Hepatic stellate cell (primary cell): ENCODE measurements at places on chromosomes 12 and 14.

GRCh38 chr12:5348491-5348890 is 83.4 kb upstream of the NTF3 start:
- no peak for DNase-seq

DNA sequence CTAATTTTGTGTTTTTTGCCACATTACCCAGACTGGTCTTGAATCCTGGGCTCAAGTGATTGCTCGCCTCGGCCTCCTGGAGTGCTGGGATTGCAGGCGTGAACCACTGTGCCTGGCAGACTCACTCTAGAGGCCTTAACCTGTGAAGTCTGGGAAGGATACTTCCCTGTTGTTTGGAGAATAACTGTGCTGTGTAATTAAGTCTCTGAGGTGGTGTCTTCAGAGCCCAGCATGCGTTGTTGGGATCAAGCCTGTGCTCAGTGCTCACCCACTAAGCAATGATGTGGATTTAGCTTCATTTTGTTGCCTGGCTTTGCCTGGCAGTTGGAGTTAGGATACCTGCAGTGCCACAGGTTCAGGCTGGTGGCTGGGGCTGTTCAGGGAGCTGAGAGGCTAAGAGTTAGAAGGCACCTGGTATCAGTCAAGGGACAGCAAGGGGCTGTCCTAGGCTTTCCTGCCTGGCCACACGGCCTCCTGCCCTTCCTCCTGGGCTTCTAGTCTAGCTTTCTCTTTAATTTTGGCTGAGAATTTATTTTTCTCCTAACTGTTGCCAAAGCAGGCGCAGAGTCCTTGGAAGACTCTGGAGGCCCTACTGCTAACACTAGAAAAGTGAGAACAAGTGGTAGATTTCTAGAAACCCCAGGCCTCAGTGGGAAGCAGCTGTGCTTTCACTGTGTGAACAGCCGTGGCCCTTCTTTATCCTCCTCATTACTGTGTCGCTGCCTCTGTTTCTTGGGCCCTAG is 38.5 kb downstream of the EP400 start:
- no peak for DNase-seq

GRCh38 chr12:130251236-130251780 is 86.4 kb upstream of the PIWIL1 start:
- DNase-seq: no peak

DNA sequence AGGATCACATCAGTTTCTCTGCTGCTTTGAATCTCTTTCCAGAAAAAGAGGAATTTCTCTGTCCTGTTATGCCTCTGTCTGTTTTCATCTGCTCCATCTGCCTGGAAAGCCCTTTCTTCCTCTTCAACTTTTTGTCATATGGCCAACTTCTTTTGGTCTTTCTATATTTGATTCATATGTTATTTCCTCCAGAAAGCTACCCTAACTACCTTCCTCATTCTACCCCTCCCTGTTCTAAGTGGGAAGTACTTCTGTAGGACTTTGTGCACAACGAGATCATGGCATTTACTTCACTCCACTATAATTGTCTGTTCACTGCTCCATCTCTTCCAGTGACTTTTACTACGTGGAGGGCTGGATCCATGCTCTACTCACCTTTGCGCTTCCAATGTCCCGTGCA is 5.9 kb downstream of the CLEC4D start:
- no peak for DNase-seq

- no peak for DNase-seq
Measured at GRCh38 chr14:82094829-82095345, 561.2 kb upstream of the SEL1L start.

- DNase-seq: no peak
Measured at GRCh38 chr14:92164958-92165357, 43.2 kb downstream of the CPSF2 start.

- DNase-seq: no peak
Measured at GRCh38 chr14:88229428-88229827, 93.6 kb downstream of the KCNK10 start.

- DNase-seq: no peak
Measured at GRCh38 chr14:58354808-58355207, 40.9 kb upstream of the TOMM20L start.

DNA sequence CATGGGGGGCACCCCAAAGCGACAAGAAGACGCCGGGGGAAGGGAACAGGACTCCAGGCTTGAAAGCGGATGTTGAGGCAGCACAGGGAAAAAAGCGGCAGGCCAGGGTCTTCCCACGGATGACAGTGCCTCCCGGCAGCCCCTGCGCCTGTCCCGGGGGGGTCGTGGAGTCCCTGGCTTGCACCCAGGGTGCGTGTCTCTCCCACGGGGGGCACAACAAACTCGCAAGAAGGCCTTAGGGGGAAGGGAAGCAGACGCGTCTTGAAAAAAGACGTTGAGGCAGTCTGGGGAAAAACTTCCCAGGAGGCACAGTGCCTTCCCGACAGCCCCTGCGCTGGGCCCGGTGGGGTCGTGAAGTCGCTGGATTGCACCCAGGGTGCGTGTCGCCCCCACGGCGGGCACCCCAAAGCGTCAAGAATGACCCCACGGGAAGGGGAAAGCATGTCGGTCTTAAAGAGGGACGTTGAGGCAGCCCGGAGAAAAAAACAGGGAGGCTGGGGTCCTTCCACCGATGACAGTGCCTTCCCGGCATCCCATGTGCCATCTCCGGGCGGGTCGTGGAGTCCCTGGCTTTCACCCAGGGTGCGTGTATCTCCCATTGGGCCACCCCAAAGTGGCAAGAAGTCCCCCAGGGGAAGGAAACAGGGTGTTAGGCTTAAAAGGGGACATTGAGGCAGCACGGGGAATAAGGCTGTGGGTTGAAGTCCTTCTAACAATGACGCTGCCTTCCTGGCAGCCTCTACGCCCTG is 159.9 kb upstream of the ALG10B start:
- no peak for DNase-seq

- DNase-seq: no peak
Measured at GRCh38 chr14:34721129-34721528, 6.7 kb upstream of the CFL2 start.

- no peak for DNase-seq
Measured at GRCh38 chr12:125249066-125249824, 184.0 kb downstream of the AACS start.

- DNase-seq: no peak
Measured at GRCh38 chr14:25757364-25757763, 707.4 kb upstream of the STXBP6 start.

DNA sequence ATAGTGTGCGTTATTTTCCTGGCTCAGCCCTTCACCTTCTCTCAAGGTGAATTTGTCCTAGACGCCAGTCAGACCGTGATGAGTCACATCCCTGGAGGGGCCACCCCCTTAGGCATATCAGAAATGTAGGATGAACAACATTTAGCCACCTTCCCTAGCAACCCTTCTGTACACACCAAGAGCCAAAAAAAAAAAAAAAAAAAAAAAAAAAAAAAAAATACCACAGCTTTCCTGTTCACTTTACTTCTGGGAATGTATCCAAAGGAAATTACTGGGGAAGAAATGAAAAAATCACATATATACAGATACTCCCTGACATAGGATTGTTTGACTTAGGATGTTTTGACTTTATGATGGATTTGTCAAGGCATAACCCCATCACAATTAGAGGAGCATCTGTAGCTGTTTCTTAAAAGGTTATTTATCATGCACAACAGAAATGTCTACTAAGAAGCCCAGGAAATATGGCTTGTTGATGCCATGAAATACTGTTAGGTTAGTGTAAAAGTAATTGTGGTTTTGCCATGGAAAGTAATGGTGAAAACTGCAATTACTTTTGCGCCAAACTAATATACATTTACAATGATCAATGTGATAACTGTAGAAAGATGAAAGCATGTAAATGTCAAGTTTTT is 68.2 kb upstream of the BDKRB2 start:
- peak; percentile 47 for DNase-seq

- no peak for DNase-seq
Measured at GRCh38 chr12:40684986-40685385, 7.3 kb upstream of the CNTN1 start.

GRCh38 chr12:121090586-121091514 is 41.8 kb upstream of the P2RX7 start:
- DNase-seq: no peak

- no peak for DNase-seq
Measured at GRCh38 chr14:101072945-101073597, 169.5 kb upstream of the RTL1 start.

DNA sequence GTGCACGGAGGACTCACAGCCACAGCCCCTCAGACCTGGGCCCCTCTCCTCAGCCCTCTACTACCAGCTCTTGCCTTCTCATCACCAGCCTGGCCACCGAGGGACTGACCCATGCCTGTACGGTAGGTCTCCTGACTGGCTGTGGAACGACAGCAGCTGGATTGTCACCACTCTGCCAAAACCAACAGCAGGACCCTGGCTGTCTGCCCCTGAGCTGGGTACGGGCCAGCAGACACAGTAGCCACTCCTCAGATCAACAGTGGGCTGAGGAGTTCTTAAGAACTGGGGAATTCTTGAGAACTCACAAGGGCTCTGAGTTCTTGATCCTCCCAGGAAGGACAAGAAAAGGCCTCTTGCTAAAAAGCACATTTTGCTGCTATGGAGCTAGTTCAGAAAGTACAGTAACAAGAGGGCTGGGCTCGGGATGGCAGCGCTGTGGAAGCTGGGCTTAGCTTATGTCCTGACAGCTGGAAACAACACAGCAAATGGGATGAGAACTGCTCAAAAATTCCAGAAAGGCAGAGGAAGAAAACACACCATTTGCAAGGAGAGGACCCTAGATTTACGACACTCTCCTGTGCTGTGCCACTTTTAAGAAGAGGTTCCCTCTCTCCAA is 176.4 kb downstream of the ANO2 start:
- DNase-seq: no peak

GRCh38 chr14:100688598-100689461 is 37.9 kb upstream of the DLK1 start:
- peak; percentile 47 for DNase-seq

- no peak for DNase-seq
Measured at GRCh38 chr12:32240831-32241230, 134.2 kb downstream of the BICD1 start.

DNA sequence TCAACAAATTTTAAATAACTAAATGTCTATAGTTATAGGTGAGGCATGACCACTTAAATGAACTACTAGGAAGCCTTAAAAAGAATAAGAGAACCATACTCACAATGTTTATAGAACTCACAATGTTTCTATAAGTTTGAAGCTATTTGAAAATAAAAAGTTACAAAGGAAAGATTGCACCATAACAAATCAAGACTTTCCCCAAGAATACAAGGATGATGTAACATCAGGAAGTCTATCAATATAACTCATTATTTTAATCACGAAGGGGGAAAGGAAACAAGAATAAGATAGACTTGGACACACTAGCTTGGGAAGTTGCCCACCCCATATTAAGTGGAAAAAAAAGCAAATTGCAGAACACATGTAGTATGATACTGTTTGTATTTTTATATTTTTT is 26.9 kb downstream of the TMEM233 start:
- DNase-seq: no peak

DNA sequence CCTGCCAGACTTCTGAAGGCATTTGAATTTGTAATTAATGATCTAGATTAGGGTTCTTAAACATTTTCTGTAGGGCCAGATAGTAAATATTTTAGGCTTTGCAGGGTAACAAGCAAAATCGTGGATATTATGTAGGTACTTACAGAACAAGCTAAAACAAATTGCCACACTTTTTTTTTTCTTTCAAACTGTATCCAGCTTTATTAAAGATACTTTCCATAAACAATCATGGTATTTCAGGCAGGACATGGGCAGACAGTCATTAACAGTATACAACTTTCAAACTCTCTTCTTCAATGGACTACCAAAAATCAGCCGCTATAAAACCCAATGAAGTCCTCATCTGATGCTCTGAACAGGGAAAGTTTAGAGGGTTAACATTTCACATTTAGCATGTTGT is 9.6 kb downstream of the TRMT5 start:
- DNase-seq: no peak

DNA sequence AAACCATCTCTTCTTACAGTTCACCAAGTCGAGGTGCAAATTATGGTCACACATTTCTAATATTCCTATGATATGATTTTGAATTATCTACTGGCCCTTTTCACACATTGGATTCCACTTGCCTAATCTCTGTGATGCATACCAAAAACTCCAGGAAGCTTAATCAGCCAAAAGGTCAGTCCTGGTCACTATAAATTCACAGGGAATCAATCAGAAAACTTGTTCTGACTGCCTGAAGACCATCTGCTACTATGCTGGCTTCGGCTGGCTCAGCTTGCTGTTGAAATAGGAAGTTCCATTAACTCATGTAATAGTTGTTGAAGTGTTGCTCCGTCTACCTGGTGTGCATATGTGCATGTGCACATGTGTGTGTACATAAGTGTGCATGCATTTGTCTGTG is 142.8 kb upstream of the FLRT2 start:
- DNase-seq: no peak

DNA sequence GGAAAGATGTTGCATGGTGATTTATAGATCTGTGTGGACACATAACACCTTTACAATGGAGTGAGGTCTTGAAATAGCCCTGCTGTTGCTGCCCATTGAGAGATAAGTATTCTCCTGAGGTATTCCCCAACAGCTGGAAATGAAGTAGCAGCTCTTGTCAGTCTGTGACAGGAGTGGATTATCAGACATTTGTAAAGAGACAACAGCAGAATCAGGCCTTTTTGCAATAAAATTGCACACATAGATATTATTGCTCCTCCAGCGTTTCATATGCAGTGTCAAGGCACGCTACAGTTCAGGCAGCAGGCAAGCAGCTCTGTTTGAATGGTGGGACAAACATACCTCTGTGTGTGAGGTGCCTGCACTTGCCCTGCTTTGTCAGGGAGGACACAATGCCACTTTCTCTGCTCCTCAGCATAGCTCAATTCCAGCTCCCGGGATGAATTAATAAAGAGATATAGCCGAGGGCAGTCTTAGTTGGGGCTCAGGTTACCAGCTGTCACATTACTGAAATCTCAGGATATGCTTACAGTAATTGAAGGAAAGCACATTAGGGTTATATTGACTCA is 49.4 kb downstream of the BICD1 start:
- no peak for DNase-seq

DNA sequence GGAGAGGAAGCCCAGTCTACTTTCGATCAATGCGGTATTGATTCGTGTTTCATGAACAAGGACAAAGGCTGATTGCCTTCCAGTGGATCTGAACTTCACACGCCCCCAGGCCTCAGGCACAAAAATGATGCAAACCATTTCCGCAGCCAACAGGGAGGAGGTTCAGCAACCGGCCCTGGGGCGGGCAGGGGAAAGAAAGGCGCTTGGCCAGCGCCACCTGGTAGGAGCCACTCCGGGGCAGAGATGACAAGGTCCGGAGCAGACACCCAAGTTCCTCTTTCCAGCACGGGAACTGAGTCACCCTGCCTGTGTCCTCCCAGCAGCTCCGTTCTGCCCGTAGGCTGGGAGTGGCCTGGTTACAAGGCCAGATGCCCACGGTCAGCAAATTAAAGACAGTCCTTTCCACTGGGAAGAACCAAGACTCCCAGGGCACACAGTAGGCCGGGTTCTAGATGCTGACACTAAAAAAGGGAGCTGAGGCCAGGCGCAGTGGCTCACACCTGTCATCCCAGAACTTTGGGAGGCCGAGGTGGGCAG is 136.3 kb downstream of the SCARB1 start:
- DNase-seq: no peak

DNA sequence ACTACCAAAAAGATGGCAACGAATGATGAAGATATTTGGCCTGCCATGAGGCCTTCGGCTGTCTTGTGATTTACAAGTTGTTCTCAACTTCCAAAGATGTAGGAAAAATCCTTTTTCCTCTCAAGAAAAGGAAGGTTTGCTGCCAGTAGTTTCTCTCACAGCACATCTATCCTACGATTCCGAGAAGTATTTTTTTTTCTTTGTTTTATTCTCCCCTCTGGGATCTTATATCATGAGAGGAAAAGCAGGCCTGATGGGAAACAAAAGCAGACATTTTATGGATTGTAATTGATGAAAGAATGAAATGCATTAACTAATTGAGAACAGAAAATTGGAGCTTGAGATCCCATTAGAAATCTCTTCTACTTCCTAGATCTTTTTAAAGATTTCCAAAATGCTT is 1197.9 kb upstream of the SEL1L start:
- no peak for DNase-seq
